GM12878 (cell line): ENCODE measurements at places on chromosomes 2 and 18. TPM values are rescaled to one million over a fixed set of nuclear protein-coding genes. Genes with fewer than 3 reads are reported as not detected.
A peak's percentile ranks its signal among the peaks of the same experiment; 100 is the strongest.

The KLHL41 gene
- total RNA-seq: 0.10 and 0.77 TPM in 2 replicates

GRCh38 chr2:36587101-36587500 lies 10.9 kb downstream of the FEZ2 start:
- DNase-seq: no peak

The SLC16A14 gene
- total RNA-seq: 5.6 and 6.4 TPM in 2 replicates

The PLEK gene
- 319 and 335 TPM in 2 replicates for total RNA-seq

DNA sequence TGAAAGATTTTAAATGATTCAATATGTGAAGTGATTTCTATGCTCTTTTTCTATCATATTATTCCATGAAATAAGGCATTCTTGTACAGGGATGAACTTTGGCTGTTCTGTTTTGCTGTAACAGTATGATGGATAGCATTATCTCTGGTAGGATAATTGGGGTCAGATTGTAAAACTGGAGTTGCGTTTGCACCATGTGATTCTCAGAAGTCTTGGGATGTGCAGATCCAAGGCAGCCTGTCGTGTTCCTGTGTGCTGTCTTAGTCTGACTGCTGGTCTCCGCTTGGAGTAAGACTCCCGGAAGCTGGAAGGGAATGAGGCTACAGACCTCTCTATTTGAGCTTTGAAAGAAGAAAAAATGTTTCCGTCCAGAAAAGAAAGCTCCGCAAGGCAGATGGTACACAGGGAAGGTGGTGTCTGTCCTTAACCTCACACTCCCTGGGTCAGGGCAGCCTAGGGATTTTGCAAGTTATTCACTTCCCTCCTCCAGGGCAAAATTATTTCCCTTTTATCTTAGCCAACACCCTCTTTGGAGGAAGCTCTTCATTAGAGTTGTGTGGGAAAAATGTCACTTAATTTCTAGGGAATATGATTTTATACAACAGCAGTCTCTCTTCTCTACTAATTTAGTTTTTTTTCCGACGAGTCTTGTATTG lies 250.6 kb downstream of the PTPRM start:
- DNase-seq: no peak

GRCh38 chr2:140565756-140566155 lies 1565.1 kb downstream of the LRP1B start:
- DNase-seq: no peak

GRCh38 chr2:146173934-146174333 lies 1654.0 kb upstream of the ZEB2 start:
- no peak for DNase-seq

DNA sequence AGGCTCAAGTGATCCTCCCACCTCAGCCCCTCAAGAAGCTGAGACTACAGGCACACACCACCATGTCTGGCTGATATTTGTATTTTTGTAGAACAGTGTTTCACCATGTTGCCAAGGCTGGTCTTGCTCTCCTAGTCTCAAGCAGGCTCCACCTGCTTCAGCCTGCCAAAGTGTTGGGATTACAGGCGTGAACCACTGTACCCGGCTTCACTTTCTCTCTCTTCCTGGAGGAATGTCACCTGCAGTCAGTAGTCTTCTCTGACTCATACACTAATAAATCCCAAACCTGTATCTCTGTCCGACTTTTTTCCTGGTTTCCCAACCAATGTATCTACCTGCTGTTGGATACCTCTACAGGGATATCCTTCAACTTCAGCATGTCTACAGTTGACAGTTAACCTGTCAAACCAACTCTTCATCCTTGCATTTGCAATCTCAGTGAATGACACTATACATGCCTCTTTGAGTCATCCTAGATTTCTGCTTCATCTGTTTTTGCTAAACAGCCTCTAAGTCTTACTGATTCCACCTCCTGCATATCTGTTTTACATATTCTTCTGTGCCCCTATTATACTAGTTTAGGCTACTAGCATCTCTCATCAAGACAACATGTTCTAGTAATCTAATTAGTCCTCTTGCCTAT lies 54.5 kb downstream of the RBBP8 start:
- DNase-seq: no peak

DNA sequence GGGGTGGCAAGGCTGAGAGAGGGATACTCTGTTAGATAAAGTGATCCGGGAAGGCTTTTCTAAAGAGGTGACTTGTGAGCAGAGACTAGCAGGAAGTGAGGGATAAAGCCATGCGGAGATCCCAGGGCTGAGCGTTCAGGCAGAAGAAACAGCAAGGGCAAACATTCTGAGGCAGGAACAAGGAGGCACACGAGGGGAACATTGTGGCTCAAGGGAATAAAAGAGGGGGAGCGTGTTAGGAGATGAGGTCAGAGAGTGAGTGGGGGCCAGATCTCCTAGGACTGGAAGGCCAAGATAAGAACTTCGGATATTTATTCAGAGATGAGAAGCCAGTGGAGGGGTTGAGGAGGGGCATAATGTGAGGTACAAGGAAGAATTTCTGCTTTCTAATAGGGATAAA lies 67.1 kb downstream of the ACTR2 start:
- no peak for DNase-seq

DNA sequence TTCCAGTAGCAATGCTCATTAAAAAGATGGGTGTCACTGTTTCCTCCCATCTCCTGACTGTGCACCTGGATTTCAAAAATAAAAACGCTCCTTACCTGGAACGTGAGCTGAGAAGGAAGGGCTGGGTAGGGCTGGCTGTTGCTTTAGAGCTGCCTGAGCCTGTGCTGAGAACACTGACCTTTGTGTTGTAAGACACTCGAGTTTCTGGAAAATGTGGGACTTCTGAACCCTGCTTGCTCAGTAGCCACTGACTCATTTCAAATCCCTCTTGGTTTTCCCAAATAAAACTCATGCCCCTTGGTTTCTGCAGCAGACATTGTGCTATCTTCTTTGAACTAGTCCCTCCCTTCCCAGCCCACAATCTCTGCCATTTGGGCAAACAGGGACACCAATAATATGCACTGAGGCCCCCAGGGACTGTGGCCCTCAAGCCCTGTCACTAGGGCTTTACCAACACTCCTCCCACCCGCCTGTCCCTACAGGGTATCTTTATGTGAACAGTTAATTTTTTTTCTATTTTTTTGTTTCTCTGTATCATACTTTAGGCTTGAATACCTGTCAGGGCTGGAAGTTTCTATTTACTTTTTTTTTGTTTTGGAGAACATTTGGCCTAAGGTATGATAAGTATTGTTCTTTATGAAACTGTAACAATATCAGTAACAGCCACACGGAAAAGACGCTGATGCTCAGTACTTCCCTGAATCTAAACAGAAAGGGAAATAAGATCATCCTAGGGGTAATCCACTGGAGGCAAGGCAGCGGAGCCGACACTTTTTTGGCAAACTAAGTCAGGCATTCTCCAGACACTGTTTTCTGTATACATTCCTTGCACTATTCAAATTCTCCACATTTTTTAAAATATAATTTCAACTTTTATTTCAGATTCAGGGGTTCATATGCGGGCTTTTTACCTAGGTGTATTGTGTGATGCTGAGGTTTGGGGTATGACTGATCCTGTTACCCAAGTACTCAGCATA lies 280.2 kb downstream of the STK39 start:
- no peak for DNase-seq

DNA sequence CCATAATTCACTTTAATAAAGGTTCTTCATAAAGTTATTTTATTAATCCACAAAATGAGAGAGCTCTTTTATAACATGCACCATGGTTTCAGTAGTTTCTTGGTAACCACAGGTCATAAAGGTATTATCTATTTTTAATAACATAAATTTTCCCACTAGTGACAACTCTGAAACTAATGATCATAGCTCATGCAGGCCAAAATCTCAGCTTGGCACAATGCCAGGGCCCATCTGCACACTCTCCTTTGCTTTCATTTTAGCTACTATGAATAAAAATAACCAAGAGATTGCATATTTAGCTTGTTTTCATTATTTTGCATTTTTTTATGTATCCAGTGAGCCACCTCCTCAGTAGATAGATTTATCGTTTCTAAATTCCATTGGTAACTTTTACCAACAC lies 691.8 kb upstream of the CHAC2 start:
- DNase-seq: no peak

The IRS1 gene
- total RNA-seq: 1.7 TPM in 2 replicates

GRCh38 chr18:11040823-11041656 lies 108.3 kb downstream of the PIEZO2 start:
- no peak for DNase-seq

DNA sequence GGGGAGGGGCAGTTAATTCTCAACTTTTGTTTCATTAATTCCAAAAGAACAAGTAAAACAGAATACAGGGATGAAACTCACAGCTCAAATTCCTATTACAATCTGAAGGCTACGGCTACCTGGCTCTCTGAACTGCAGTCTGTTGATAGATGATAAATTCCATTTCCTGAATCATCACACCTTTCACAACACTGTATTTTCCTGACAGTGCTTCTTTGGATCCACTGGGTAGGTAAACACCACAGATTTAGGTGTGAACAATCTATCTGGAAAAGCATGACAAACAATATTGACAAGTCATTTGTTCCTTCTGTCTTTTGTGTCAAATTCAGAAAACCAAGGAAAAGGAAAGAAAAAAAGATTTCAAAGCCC lies 843.2 kb downstream of the LRRTM4 start:
- DNase-seq: no peak

DNA sequence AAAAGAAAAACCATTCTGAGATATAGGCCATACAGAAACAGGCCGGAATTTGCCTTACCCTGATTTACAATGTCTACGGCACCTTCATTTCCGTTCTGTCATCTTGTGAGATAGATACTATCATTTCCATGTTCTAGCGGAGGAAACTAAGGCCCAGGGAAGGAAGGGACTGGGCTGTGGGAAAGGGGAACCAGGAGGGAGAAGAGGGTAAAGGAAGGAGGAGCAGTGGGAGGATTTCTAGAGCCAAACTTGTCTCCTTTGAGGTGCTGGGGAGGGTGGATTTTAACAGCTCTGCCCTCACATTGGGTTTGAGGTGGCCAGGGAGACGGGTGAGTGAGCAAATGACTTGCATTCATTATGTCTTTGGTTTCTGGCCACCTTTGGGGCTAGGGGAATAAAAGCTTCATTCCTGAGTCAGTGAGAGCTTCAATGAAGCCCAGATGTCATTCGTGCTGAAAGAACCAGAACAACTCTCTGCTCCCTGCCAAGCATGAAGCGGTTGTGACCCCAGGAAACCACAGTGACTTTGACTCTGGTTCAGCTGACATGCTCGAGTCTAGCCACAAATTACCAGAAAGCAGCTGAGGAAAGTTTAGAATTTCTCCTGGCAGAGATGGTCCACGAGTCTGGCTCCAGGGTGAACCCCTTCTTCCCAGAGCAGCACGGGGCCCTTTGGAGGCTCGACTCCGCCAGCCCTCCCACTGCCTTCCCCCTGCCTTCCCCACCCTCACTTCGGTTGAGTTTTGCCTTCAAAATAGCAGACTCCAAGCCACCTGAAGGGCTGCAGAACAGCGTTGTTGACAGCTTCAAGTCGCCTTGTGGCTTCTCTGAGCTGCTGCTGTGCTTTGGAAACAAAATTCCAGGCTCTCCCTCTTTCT lies 3.8 kb downstream of the ACTG2 start:
- peak; percentile 68 for DNase-seq

- DNase-seq: no peak
These were observed 524.6 kb upstream of the ZEB2 start for GRCh38 chr2:145044491-145044890.

DNA sequence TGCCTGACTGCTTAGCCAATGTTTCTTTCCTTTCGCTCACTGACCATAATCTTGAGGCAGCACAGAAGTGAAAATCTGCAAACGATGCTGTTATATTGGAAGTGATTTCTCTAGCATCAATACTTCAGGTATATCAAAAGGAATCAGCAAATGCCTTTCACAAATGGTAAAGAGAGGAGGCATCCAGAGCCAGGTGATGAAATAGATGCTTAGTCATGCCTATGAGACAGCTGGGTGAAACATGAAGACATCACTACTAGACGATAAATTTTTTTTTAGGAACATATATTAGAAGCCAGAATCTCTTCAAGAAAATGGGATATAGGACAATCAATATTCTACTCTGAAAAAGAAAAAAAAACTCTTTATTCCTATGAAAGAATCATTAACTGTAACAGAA lies 249.2 kb upstream of the SLC39A10 start:
- DNase-seq: no peak

DNA sequence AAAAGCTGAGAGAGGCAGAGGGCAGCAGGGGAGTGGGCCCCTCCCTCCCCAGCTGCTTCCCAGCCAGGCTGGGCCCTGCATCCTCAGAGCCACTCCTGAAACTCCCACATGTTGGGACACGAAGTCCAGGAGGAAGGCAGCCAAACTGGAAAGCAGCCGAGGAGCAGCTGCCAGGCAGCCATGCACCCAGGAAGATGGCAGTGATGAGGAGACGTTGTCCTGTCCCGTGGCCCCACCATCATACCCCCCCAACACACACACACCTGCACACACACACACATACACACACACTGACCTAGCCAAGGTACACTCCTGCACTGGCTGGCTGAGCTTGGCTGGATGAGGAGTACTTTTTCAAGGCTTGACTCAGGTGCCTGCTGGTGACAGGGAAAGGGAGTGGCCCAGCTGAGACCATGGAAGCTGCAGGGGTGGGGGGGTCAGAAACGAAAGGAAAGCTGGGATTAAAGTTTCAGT lies 106.0 kb downstream of the CYP26B1 start:
- no peak for DNase-seq

GRCh38 chr2:198309673-198310280 lies 505.4 kb downstream of the PLCL1 start:
- no peak for DNase-seq

The ERLEC1 gene
- 22.5 TPM in 2 replicates for total RNA-seq

The CCDC102B gene
- 2.7 and 2.8 TPM in 2 replicates for total RNA-seq

- no peak for DNase-seq
These were observed 211.3 kb upstream of the HNRNPA3 start for GRCh38 chr2:177001334-177001733.

The KLHL30 gene
- 0.05 TPM in 1 of 2 replicates, not detected in the other for total RNA-seq

The LONRF2 gene
- 0.03 and 0.08 TPM in 2 replicates for total RNA-seq

- DNase-seq: no peak
These were observed 2.8 kb downstream of the TMEM150A start for GRCh38 chr2:85599468-85600234.

- DNase-seq: no peak
These were observed 28.4 kb downstream of the ADCYAP1 start for GRCh38 chr18:933082-933481.

The IL1RL2 gene
- total RNA-seq: not detected in 2 replicates
